ENCODE measurements at places on chromosomes 1 and 21. TPM values are rescaled to one million over a fixed set of nuclear protein-coding genes. Genes with fewer than 3 reads are reported as not detected.

DNA sequence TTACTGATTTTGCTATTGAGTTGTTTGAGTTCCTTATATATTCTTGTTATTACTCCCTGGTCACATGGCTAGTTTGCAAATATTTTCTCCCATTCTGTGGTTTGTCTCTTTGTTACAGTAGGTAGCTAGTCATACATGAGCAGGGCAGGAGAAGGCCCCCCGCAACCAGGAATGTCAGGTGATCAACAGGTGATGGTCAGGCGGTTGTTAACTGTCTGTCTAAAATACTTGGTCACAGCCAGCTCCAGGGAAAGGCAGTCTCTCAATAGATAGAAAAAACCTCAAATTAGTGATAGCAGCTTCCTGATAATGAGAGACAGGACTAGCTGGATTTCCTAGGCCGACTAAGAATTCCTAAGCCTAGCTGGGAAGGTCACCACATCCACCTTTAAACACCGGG lies 217.9 kb downstream of the RHOU start:
- DNase-seq: no peak

GRCh38 chr1:18854331-18855025 lies 5.0 kb downstream of the TAS1R2 start:
- DNase-seq: no peak

Gene KAZN
- polyA plus RNA-seq: 53.8 TPM

- DNase-seq: no peak
Measured at GRCh38 chr1:192476802-192477298, 98.7 kb upstream of the RGS1 start.

GRCh38 chr1:7672864-7673263 lies 98.2 kb upstream of the VAMP3 start:
- no peak for DNase-seq

- no peak for DNase-seq
Measured at GRCh38 chr1:156559797-156560385, 12.5 kb downstream of the IQGAP3 start.

Gene DEPDC1
- 3.6 TPM for polyA plus RNA-seq

DNA sequence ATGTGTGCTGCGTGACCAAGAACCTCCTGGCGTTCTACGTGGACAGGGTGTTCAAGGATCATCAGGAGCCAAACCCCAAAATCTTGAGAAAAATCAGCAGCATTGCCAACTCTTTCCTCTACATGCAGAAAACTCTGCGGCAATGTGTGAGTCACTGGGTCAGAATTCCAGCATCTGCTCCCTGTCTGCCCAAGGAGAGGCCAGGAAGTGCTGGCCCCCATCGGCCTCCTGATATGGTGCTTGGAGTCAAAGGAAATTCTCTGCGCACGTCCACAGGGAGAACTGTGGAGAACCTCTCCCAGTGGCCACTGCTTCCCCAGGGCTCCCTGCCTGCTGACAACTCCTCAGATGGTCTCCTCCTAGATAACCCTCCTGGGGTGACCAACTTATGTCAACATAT lies 25.6 kb upstream of the IL20 start:
- DNase-seq: no peak

Gene HOOK1
- 8.7 TPM for polyA plus RNA-seq

GRCh38 chr1:48898894-48899293 lies 122.2 kb upstream of the BEND5 start:
- DNase-seq: no peak

Gene LEMD1
- polyA plus RNA-seq: 4.3 TPM

All from spinal cord (tissue), 10 donors.